ENCODE measurements at places on chromosomes 7 and 10.

DNA sequence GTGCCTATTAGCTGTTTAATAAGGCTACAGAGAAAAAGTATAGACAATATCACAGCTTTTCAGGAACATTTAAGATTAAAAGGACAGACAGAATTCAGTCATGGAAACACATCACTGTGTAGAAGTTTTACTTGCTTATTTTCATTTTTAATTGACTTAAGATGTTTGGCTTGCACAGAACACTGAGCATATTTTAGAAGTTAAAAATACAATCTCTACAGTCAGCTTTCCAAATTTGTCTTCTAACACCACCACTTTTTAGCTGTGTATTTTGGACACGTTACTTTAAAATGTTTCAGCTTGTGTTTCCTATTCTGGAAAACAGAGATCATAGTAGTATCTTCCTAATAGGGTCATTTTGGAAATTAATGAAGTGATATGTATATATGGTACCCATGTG is 11.8 kb downstream of the CFAP69 start:
- DNase-seq: no peak

DNA sequence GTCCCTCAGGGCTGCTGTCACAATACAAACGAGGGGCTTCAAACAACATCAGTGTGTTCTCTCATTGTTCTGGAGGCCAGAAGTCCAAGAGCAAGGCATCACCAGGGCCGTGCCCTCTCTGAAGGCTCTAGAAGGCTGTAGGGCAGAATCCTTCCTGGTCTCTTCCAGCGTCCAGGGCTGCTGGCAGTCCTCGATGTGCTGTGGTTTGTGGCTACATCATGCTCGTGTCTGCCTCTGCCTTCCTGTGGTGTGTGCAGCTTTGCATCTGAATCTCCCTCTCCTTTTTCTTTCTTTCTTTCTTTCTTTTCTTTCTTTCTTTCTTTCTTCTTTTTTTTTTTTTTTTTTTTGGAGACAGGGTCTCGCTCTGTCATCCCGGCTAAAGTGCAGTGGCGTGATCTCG is 103.5 kb downstream of the INSYN2A start:
- no peak for DNase-seq

DNA sequence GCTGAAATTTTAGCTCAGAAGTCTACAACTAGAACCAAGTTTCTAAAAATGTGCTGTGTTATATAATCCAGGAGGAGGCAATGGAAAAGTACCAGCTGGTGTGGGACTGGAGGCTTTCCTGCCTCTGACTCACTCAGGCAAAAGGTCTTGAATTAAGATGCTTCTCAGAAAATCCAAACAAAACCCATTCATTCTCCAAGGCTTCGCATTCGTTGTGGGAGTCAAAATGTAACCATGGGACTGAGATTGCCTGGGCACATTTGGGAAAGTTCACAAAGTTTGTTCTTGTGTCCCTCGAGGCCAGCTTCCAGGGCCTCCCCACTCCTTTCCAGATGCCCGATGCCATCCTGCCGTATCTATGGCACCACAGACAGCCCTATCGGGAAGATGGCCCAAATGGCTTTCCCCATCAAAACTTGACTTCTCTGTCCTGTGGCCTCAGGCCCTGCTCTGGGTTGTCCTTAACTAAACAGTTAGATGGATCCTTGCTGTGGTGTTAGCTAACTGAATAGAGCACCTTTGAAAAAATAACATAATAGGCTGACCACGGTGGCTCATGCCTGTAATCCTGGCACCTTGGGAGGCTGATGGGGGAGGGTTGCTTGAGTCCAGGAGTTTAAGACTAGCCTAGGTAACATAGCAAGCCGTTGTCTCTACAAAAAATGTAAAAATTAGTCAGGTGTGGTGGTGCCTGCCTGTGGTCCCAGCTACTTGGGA is 180.5 kb downstream of the PFKFB3 start:
- DNase-seq: no peak

DNA sequence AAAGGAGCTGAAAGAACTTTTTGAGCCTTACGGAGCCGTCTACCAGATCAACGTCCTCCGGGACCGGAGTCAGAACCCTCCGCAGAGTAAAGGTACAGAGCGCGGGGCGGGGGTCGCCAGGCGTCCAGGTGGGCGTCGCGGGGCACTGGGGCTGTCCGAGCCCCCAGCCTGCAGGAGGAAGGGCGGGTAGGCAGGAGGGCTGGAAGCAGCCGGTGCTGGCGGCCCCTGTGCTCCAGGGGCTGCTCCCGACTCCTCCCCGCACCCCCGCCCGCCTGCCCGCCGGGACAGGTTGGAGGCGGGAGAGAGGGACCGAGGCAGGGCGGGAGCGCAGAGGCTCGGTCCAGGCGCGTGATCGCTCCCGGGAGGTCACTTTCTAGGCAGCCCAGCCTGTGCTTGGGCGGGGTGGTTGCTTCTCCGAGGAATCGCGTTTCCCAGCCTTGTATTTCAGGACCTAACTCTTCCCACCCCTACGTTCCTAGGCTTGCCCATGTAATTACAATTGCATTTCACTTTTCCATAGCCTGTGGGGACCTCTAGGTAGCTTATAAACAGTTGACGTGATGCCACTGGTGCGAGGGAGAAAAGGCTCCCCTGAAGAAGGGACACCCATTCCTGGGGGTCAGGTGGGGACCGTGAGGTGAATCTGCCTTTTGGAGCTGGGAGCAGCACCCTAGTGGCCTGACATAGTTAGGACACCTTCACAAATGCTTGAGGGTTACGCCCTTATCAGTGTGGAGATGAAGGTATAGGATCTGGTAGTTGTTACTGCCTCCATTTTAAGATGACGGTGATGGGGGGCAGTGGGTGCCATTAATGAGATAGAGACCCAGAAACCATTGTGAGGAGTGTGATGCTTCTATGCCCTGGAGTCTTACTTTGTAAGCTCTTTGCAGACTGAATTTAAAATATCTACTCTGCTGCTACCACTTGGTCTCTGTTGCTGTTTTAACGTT is 148.2 kb downstream of the CELF2 start:
- no peak for DNase-seq

DNA sequence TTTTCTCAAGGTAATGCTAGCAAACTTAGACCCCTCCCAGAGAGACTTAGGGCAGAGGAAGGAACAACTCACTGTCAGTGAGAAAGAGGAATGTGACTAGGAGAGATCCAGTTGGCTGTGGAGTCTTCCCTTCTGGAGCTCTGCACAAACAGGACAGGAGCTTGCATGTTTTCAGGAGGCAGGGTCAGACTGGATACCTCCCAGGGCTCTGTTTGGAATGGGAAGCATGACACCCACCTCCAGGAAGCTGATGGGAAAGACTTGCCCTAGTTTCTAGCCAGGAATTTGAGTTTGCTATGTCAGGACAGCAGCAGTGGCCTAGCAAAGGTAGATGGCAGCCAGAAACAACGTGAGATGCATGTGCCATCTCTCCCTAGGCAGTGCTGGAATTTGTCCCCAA is 40.6 kb downstream of the GHRHR start:
- no peak for DNase-seq

DNA sequence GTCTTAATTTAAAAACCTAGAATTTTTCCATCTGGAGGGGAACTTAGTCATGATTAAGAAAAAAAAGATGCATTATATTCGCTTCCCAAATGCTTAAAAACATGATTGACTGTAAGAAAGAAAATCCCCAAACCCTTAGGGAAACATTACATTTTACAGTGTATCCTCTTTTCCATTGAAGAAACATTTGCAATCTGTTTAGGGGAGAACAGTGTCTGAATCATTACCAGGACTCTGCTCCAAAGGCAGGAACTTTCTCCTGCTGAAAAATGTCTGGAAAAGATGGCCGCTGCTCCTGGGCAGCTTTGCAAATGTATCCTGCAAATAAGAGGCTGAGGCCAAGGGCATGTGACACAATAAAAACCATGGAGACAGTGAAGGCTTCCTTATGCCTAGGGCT is 173.7 kb downstream of the BUB3 start:
- no peak for DNase-seq

DNA sequence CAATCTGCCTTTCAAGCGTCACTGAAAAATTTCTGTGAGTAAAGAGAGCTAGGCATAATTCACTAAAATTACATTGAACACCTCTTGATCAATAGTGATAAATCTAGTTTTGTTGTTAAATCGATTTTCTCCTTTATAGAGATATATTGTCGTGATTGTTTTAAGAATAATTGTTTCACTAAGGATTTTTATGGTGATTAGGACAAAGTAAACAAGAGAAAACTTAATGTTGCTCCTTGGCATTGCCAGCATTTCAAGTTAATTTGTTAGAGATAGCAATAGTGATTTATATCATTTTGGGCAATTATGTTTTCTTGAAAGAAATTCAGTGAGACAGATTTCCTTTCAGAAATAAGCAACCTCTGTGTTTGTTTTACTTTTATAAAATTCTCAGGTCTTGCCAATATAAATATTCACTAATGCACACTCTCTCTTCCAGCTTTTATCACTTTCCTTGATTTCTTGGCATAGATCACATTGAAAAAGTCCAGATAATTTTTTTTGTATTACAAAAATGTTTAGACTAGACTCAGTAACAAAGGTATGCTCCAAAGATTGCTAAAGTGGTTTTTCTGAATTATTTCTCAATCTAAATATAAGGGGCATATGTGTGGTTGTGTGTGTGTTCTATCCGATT is 538.7 kb downstream of the TFEC start:
- DNase-seq: no peak

DNA sequence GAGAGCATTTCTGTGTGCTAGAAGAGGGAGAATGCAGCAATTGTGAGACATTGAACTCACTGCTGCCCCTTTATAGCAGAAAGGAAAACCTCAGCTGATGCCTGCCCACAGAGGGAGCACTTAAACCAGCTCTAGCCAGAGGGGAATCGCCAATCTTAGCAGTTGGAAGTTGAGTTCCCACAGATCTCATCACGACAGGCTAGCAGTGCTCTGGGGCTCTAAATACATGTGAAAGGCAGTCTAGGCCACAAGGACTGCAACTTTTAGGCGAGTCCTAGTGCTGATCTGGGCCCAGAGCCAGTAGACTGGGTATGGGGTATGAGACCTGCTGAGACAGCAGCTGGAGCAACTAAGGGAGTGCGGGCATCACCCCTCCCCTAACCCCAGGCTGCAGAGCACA is 25.2 kb upstream of the PRR15 start:
- no peak for DNase-seq

GRCh38 chr10:79559726-79560125 is 481 bp downstream of the SFTPA2 start:
- DNase-seq: no peak

Measured in left kidney (tissue), 8 donors.